Activated naive CD4-positive, alpha-beta T cell treated with anti-CD3 and anti-CD28 coated beads for 36 hours (primary cell): ENCODE measurements at places on chromosomes 7 and 10. TPM values are rescaled to one million over a fixed set of nuclear protein-coding genes. Genes with fewer than 3 reads are reported as not detected.
A peak's percentile ranks its signal among the peaks of the same experiment; 100 is the strongest.

DNA sequence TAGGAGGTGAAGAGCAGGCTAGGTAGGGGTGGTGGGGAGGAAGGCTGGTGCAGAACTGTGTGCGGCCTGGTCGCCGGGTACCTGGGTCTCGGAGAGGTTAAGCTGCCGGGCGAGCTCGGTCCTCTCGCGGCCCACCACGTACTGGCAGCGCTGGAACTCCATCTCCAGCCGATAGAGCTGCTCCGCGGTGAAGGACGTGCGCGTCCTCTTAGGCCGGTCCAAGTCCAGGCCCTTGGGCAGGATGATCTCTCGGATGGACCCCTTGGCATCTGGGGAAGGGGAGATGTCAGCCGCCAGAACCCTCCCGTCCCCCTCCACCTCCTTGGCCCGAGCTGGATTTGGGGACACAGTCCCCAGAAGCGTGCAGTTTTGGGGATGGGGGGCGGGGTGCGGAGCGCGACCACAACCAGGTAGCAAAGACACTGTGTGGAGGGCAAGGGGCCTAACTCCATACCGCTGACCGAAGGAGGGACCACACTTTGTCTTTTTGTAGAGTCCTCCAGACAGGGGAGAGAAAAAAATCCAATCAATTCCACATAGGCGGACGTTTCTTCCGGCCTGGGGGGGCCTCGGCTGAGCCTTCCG is 1.6 kb downstream of the VAX1 start:
- DNase-seq, result no peak

GRCh38 chr10:116627386-116627933 is 6.7 kb downstream of the PNLIPRP2 start:
- DNase-seq, result no peak

DNA sequence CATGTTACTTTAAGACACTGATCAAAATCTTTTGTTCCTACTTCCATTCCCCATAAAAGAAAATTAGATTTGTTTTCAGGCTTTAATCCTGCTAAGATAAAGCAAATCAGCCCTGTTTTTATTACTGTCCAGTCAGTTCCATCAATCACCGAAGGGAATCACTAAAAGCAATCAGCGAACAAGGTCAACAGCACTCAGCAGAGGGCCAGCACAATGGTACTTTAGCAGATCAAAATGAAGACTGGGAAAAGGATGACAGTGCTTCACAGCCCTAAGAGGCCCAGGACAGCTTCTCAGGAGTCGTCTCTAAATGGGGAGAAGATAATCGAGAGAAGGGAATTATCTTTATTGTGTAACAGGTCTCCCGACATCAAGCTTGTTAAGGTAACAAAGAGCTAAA is 32.7 kb downstream of the SEM1 start:
- DNase-seq, result no peak

DNA sequence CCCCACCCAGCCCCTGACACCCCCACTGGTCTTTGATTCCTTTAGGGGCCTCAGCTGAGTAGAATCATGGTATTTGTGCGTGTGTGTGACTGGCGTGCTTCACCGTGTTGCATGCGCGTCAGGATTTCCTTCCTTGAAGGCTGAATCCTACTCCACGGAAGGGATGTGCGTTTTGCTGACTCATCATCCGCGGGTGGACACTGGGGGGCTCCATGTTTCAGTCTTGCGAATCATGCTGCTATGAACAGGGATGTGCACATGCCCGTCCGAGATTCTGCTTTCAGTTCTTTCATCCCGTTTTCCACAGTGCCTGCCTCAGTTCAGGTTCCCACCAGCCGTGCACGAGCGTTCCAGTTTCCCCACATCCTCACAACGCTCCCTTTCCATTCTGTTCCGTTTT is 20.9 kb upstream of the JAKMIP3 start:
- no peak for DNase-seq

DNA sequence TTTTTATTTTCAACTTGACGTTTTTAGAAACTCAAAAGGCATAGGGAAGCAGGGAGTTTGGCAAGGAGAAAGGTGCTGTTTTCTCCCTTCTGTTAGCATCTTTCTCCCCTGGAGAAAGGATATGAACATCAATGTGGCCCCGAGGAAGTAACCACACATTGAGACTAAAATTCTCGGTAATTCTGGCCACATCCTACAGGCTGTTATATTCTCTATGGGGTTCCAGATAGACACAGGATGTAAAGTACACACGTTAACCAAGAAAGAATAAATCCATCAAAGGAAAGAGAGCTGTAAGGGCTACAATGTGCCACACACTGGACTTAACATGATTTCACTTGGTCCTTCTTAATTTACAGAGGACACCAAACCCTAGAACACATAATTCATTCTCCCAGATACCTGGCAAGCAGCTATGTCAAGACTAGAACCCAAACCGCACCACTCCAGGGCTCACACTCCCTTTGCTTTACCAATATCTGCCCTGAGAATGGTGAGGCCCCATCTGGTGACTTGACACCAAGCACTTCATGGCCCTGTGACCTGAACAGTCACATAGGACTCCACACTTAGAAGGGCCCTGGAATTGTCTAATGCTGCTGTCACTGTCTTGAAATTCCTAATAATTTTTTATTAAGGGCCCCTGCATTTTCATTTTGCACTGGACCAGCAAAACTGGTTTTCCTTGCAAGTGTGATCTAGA is 73.9 kb downstream of the PRLHR start:
- DNase-seq, result no peak

GRCh38 chr7:72781631-72782030 is 46.4 kb downstream of the TYW1B start:
- DNase-seq, result no peak

DNA sequence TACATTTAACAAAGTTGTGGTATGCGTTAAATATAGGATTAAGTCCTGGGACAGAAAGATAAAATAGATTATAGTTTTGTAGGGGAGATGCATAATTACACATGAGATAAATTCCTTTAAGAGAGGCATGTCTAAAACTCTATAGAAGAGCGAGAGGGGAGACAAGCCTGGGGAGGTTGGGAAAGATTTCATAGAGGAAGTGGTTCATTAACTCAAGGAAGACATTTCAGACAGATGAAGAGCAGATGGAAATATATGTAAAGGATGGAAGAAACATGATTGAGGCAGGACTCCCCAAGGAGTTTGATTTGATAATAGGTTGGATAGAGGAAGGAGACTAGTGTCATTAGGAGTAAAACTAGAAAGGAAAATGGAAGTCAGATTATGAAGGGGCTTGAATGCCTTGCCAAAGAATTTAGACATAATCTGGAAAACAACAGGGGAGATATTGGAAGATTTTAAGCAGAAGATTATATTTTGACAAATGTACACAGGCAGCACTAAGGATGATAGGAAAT is 96.1 kb downstream of the PHTF2 start:
- no peak for DNase-seq

DNA sequence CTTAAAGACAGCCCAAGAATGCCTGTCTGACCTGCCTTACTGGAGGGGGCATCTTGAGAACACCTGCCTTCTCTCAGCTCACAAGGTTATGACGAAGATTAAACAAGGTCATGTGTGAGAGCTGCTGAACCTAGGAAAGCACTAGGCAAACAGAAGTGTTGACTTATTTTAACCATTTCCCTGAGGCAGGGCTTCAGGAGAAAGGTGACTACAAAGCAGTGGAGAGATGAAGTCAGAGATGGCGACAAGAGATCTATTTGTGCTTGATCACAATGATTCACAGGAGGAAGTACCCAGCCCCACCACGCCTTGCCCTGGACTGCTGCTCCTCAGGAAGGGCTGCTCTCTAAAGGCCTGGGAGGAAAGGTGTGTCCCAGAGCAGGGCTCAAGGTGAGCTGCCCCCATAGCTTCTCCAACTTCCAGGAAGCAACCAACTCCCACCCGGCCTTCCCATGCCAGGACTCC is 27.8 kb downstream of the STN1 start:
- no peak for DNase-seq

DNA sequence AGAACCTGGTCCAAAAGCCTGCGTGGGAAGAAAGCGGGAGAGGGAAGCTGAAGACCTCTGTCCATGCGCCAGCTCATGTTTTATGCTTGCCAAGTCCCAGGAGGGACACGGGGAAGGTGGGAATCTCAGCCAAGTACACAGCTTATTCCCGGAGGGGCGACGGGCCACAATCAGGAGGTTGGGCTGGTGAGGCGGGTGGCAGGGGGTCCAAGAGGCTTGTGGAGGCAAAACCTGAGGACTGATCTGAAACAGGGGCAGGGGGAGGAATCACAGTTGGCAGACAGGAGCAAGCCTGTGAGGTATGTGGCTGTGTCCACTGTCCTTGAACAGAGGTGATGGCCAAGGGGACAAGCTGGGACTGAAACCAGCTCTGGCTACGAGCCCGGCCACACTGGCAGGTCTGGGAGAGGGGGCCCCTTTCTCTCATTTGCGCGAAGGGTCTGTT is 38.0 kb upstream of the LEP start:
- DNase-seq, result no peak

- no peak for DNase-seq
Observed at GRCh38 chr7:157292770-157293412, 43.9 kb upstream of the DNAJB6 start.

- DNase-seq, result no peak
Observed at GRCh38 chr10:24731942-24732341, 8.3 kb upstream of the ARHGAP21 start.

GRCh38 chr10:85761906-85762445 is 604.6 kb downstream of the GRID1 start:
- no peak for DNase-seq

- no peak for DNase-seq
Observed at GRCh38 chr10:92241158-92241500, 49.7 kb downstream of the CPEB3 start.

DNA sequence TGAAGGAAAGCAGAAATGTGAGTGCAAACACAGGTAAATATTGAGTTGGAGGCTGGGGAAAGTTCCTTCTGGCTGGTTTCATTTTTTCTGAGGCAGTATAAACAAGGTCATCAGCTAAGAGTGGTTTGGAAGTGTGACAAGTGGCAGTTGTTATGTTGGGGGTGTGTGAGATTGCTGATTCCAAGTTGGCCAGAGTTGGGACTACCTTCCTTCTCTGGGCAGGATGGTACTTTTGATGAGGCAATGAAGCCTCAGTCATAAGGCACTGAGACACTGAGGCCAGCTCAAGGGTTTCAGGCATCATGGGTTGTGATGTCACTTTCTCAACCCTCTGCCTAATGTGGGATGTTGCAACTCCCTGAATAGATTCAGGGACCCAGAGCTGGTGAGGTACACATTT is 8.2 kb upstream of the PTTG1IP2 start:
- DNase-seq, result no peak

- DNase-seq, result no peak
Observed at GRCh38 chr10:119653916-119654315, 2.7 kb downstream of the BAG3 start.

DNA sequence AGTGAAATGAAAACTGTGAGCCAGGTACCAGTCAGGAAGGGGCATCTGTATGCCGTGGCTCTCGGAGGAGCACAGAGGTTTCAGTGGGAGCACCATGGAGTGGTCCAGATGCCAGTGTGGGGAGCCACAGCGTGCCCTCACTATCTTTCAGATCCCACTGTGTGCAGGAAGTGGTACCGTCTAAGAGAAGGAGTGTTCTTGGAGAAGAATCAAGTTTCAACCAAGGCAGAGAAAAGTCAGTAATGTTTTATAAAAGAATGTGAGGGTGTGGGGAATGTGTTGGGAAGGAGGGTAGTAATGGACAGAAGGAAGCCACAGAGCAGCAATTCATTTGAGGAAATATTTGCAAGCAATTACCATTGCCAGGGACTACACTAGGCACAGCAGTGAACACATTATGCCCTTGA is 35.6 kb downstream of the PRKAR2B start:
- DNase-seq, result no peak

- DNase-seq, result no peak
Observed at GRCh38 chr7:41047211-41047610, 655.7 kb downstream of the INHBA start.

- no peak for DNase-seq
Observed at GRCh38 chr7:44769376-44769775, 20.7 kb downstream of the ZMIZ2 start.

GRCh38 chr7:104209063-104209462 is 1.2 kb upstream of the ORC5 start:
- DNase-seq, result no peak

GRCh38 chr10:9024210-9024609 is 969.7 kb downstream of the GATA3 start:
- no peak for DNase-seq

DNA sequence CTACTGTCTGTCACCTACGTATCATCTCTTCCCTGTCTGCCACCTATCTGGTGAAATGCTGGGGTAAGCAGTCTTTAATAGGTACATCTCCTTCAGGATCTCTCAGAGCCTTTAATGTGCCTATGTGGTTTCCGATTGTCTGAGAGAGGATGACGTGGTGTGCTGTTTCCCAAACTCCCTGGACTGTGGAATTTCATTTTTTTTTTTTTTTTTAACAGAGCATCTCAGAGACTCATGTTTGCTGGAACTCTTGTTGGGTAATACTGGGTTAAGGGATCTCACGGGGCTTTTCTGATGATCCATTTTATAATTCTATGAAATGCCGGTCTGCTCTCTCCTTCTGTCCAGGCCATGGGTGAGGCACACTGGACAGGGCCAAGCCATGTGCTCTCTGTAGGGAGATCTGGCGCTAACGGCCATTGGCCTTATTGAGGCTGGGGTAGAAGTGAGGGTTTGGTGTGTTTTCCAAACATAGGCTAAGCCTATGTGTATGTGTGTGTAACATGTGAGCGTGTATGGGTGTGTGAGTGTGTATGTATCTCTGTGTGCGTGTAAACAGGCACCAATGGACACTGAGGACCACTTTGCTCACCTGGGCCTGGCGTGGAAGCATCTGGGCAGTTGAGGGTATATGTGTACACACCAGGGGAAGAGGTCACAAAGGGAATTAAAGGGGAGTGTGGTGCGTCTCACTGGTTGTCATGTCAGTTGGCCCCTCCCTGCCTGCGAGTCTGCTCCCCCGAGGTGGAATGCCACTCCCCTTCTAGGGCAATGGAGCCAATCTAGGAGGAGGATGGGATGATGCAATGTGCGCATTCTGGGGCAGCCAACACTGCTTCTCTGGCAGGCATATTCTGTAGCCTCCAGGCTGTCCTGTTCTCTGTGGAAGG is 7.8 kb downstream of the ADRA2A start:
- DNase-seq, result no peak

- DNase-seq, result no peak
Observed at GRCh38 chr7:69813637-69814240, 215.5 kb downstream of the AUTS2 start.

- no peak for DNase-seq
Observed at GRCh38 chr10:27564398-27564797, 60.3 kb downstream of the RAB18 start.

- DNase-seq, result no peak
Observed at GRCh38 chr7:11895337-11895736, 63.3 kb upstream of the THSD7A start.

GRCh38 chr10:26488344-26488743 is 50.2 kb downstream of the APBB1IP start:
- peak; percentile 57 for DNase-seq

- no peak for DNase-seq
Observed at GRCh38 chr7:98731651-98732050, 114.6 kb downstream of the NPTX2 start.

The RBAK gene
- 5.6 TPM for total RNA-seq

The CARD11 gene
- total RNA-seq, result 105 TPM

The ZNF394 gene
- 26.5 TPM for total RNA-seq

The PDE1C gene
- not detected for total RNA-seq

The HOGA1 gene
- not detected for total RNA-seq

The PPP1R3C gene
- 0.12 TPM for total RNA-seq

The SLC29A4 gene
- total RNA-seq, result 0.24 TPM

The COL13A1 gene
- not detected for total RNA-seq

The ZEB1 gene
- total RNA-seq, result 29.1 TPM

The HMX2 gene
- 0.99 TPM for total RNA-seq
